ENCODE measurements at places on chromosomes 6 and 20.

GRCh38 chr6:160071805-160072690, 49.6 kb upstream of the SLC22A1 start:
- DNase-seq: no peak

DNA sequence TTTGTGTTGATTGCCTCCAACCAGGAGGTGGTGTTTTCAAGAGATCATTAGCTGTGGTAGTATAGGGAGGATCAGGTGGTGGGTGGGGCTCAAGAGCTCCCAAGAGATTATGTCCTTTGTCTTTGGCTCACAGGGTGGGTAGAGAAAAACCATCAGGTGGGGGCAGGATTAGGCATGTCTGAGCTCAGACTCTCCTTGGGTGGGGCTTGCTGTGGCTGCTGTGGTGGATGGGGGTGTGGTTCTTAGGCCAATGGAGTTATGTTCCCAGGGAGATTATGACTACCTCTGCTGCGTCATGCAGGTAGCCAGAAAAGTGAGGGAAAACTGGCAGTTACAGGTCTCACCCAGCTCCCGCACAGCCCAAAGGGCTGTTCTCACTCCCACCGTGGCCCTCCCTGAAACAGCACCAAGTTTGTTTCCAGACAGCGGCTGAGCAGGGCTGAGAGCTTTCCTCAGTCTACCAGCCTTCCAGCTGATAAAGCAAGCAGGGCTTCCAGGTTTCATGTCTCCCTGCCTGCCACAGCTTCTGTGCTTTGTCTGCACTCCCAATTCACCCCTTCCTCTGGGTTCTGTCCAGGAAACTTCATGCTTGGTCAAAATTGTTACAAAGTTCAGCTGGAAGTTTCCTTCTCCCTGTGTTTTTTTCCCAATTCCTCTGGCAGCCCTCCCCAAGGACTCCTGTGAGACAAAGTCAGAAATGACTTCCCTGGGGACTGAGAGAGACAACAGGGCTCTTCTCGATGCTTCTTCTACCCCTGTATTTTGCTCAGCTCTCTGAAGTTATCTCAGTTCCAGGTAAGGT, 481.1 kb upstream of the MAN1A1 start:
- DNase-seq: no peak

GRCh38 chr6:5389086-5389745, 127.9 kb downstream of the FARS2 start:
- no peak for DNase-seq

DNA sequence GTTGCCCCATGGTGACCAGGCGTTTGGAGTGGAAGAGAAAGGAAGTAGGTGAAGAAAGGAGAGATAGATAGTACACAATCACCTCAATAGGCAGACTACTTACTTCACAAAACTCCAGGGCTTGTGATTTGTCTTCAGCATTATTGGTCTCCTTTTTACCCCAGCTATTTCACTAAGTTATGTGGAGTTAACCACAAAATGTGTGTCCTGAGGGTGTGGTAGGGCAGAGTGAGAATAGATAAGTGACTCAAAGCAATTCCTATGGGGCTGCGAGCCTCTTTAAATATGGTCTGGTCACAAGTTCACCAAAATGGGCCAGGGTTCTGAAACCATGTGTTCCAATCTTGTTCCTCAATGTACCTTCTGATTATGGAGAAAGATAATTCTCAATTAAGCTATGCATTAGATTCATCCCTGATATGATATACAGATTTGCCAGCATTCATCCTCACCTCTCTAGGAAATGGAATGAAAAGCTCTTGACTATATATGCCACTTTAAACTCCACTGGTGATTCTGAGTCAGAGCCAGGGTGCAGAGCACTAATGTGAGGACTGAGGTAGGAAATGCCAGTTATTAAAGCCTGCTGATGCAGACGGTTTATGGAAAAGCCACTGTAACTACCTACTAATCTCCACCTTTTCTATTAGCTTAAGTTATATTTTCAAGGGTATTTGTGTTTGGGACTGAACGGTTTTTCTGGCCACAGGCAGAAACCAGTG, 310.6 kb upstream of the MANEA start:
- no peak for DNase-seq

All from endothelial cell of umbilical vein (primary cell).